DMS79 treated with DMSO at 0.1 percent for 48 hours (cell line): ENCODE measurements at places on chromosomes 5 and 9.

GRCh38 chr9:77040340-77040739, 20.9 kb downstream of the FOXB2 start:
- no peak for DNase-seq

DNA sequence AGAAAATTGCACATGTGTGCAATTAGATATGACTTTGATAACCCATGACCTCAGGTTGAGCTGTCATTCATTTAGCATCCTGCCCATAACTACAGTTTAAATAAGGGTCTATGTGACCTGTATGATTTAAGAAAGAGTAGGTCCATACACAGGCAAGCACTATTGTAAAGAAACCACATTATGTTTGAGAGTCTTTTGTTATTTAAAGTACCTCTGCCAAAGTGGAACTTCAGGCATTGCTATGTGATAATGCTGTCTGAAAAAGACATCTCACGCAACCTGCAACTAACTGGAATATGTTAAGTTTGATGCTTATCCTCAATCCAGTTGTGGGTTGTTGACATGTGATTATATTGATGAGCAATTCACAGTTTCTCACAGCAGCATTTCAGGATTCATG, 317.0 kb downstream of the TMEM161B start:
- no peak for DNase-seq

DNA sequence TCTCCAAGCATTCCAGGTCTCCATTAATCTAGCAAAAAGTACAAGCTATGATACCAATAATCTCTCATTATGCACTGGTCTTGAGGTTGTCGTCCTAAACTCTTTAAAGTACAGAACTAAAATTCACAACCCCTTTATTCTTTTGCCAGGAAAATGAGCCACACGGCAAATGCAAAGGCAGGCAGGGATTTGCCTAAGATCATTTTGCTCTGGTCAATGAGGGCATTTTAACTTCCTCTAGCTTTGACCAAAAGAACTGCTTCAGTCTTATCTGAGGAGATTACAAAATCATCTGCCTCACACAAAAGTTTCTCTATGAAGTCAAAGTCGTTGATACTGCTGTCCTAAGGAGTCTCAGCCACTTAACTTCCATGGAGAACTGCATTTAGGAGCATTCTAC, 51.8 kb downstream of the EPB41L4B start:
- no peak for DNase-seq

DNA sequence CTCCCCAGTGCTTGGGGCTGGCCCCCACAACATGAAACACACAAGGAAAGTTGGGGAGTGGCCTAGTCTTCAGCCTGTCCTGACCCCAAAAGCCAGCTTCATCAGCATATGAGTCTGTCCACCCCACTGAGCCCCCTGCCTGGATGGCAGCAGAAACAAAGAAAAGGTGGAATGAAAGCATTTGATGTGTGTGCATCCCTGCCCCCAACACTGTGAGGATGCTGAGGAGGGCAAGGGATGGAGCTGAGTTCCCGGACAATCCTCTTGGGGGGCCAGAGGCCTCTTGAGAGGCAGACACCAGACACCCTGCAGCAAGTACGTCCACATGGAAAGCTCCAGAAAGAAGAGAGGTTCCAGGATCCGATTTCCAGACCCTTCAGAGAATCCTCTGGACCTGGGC, 113.5 kb upstream of the PPP1R26 start:
- DNase-seq: no peak
